RCC 7860 (cell line): ENCODE measurements at places on chromosomes 3 and 15.

GRCh38 chr3:48598323-48599076 lies 3.4 kb upstream of the COL7A1 start:
- no peak for DNase-seq

- DNase-seq: no peak
Measured at GRCh38 chr3:120077731-120078130, 16.5 kb downstream of the GSK3B start.

GRCh38 chr3:59708202-59708601 lies 658.4 kb upstream of the CFAP20DC start:
- DNase-seq: no peak

DNA sequence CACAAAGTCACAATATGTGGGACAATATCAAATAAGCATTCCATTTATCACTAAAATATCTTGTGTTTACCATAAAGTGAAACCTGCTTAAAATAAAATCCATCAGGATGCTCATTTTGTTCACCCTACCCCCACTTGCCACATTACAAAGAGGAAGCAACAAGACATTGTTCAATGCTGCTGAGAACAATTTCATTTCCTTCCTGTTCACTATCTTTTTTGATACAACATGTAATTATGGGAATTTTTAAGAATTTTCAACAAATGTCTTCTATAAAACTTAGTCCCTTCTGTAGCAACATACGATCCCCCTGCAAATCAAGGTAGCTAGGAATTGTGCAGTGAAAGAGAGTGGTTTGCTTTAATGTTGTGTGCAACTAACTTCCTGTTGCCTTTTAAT lies 34.9 kb upstream of the GPR160 start:
- DNase-seq: no peak

DNA sequence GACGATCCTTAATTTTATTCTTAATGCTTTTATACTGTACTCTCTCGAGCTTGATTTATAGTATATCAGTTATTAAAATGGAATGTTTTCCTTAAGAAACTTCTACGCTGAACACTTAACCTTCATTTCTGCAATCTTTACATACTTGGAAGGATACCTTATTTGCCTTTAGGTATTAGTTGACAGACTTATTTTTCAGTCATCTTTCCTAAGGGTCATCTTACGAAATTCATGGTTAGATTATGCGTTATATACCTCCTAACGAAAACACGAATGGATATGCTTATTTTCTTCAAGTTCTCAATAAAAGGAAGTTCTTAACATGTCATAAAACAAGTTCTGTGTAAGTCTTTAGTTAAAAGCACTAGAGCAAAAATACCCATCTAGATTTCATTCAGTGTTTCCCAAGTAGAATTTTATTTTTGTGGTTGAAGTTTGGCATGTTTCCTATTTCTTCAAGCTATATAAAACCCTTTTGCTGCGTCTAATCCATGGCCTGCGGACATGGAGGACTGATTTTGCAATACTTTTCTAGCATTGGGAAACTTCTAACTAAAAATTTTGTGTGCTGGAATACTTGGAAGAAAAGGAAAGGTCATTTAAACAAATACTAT lies 231.3 kb downstream of the TP63 start:
- DNase-seq: no peak

DNA sequence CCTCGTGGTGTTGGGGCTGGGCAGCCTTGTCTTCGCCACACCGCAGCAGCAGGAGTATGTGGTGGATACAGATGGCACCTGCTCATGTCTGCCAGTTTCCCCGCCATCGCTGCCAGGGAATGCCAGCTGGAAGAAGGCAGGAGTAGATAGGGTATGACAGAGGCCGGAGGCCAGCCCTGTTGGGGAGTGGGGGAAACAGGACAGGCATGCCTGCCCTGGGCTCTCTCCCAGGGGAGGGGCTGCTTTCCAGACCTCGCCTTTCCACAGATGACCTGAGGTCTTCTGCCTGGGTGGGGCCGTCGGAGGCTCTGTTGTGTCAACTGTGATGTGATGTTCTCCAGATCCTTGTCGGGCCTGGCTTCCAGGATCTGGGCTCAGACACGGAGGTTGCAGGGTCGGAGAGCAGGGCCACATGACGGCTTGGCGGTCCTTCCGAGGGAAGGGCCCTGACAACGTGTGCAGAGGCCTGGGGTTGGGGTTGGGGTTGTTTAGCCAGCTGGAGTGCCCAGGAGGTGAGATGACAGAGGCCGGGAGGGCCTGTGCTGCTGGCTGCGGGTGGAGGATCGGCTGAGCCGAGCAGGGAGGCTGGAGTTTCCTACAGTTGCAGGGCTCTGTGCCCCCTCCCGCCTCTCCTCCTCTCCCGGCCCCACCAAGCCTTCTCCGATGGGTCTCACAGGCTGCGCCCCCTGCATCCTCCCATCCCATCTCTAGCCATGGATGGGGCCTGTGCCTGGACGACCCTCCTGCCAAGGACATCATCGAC lies 102.0 kb downstream of the TBC1D2B start:
- DNase-seq: no peak

GRCh38 chr3:171049861-171050444 lies 23.4 kb upstream of the SLC2A2 start:
- DNase-seq: peak; percentile 75

DNA sequence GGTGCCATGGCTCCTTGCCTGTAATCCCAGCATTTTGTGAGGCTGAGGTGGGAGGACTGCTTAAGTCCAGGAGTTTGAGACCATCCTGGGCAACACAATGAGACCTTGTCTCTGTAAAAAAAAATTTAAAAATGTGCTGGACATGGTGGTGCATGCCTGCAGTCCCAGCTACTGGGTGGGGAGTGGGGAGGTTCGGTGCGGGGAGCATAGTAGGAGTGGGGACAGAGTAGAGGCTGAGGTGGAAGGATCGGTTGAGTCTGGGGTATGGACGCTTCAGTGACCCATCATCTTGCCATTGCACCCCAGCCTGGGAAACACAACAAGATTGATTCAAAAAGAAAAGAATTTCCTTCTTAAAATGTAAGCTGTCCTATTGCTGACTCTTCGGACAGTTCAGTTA lies 1490.0 kb upstream of the GBE1 start:
- no peak for DNase-seq

GRCh38 chr3:101936419-101937356 lies 87.4 kb downstream of the NFKBIZ start:
- peak; percentile 95 for DNase-seq

DNA sequence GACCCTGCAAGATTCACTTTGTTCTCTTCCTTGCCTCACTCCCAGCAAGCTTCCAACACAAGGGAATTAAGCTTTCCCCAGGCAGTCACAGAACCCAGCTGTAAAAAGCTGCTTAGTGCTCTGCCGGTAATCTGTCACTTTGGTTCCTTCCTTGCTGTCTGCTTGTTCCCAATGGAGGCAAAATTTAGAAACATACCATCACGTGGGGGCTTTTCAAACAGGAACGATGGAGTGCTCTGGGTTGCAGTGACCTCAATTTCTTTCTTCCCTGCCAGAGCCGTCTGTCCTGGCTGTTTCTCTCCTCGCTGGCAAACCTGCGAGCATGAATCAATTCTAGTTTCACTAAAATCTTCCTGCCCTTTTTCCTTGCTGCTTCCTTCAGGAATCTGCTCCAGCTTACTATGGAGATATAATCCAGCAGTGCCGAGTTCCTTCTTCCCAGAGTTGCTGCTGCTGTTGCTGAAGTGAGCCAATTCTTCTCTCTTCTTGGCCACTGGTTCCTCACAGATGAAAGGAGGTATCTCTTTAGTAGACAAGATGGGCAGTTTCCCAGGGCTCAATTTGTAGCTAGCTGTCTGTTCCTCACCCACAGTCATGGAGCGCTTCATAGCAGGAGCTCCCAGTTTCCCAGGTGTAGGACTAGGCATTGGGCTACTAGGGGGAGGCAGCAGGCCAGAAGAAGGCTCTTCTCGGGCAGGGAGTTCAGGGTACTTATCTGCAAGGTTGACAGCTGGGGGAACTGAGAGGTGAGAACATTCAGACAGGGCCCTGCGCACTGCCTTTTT lies 88.1 kb downstream of the DHX30 start:
- DNase-seq: no peak

- DNase-seq: no peak
Measured at GRCh38 chr3:123081718-123082369, 15.0 kb downstream of the PDIA5 start.

- DNase-seq: no peak
Measured at GRCh38 chr3:67006460-67006859, 8.4 kb downstream of the KBTBD8 start.

GRCh38 chr3:24533561-24534193 lies 39.0 kb upstream of the THRB start:
- DNase-seq: peak; percentile 10

GRCh38 chr3:69855436-69856162 lies 116.3 kb downstream of the MITF start:
- DNase-seq: peak; percentile 37

- DNase-seq: no peak
Measured at GRCh38 chr3:32972482-32973146, 21.2 kb downstream of the CCR4 start.

GRCh38 chr15:66702035-66702786 lies at the start of gene SMAD6:
Gene SMAD6, plus strand, starts transcription at chr15:66702236. Its CDS starts 1,023 bp downstream, at chr15:66703259.
- peak; percentile 96 for DNase-seq

GRCh38 chr15:78232951-78233350 lies 1.4 kb downstream of the ACSBG1 start:
- no peak for DNase-seq

DNA sequence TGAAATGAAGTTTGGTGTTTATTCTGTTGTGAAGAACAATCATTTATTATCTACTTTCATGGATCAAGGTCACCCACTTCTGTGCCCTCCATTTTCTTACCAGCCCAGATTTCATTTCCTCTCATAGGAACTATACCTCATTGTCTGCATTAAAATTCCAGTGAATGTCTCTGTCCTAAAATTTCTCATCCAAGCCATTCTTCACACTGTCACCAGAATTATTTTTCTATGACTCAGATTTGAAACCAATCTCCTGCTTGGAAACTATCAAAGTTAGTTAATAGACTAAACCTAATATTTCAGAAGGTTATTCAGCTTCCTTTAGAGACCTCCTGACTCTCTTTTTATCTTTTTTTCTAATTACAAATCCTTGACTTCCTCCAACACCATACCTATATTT lies 364.1 kb upstream of the CBLB start:
- no peak for DNase-seq

DNA sequence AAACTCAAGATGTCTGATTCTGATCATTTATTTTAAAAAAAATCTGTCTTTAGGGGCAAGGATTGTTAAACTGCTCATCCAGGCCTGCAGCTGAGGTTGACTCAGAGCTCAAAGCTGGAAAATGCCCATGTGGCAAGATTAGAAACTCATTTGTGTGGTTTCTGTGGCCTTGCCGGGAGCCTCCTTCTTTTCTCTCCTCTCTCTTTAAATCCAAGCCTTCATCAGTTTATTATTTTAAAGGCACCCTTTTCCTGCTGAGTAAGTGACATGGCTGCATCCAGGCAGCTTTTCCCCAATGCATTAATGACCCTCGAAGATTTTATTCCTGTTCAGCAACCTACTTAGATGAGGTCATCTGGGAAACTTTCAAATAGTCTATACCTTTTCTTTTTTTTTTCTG lies 221.3 kb upstream of the CDIN1 start:
- peak; percentile 62 for DNase-seq

GRCh38 chr3:50978991-50979667 lies 304.4 kb downstream of the DOCK3 start:
- no peak for DNase-seq

DNA sequence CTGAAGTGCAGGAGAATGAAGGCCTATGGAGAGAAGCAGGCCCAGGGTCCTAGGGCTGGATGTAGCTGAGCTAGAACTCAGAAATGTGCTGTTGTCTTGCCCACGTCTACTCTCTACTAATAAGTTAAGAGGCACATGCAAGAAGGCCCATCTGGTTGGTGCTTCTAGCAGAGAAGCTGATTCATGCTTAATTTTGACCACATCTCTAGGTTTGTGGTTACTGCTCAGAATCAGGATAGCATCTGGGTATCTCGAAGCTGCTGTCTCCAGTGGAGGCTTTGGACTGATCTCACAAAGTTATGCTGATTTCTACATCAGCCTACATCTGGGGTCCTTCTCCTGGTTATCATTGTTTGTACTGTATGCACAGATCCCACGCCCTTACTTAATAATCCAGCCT lies 87.3 kb downstream of the CACNA1D start:
- no peak for DNase-seq

- DNase-seq: no peak
Measured at GRCh38 chr3:13561376-13561775, 12.5 kb downstream of the FBLN2 start.

- DNase-seq: no peak
Measured at GRCh38 chr3:120272286-120272685, 12.7 kb downstream of the GPR156 start.

- DNase-seq: no peak
Measured at GRCh38 chr15:43251871-43252250, 14.9 kb downstream of the TGM5 start.

DNA sequence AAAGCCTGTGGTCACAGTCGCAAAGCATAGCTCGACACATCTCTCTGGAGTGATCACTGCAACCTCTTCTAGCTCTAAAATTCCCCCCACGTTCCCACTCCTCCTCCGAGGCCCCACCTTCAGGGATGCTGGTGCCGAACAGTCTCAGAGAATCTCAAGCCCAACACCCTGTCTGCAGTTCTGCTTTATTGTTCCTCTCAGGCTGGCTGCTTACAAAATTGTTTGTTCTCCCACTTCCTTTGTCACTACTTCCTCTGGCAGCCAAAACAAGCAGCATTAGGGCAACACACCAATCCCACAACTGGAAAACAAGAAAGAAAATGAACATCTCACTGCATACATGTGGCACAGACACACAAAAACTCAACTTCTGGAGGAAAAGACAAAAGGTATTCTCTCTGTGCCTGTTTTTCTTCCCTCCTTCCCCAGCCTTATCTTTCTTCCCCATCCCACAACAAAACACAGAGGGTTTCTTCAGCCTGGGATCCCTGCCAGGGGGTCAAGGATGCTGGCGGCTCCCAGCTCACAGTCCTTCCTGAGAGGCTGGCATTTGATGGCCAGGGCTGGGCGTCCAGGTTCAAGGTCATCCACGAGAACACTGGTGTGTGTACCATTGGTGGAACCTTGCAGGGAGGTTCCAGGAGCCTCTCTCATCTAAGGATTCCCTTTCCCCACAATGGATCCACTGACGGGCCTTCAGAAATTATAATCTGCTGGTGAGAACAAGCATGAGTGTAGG lies 108.4 kb downstream of the TMCO5A start:
- no peak for DNase-seq

- DNase-seq: peak; percentile 44
Measured at GRCh38 chr3:46892285-46893145, 15.0 kb downstream of the PTH1R start.

GRCh38 chr15:101054116-101054515 lies 135.0 kb downstream of the LRRK1 start:
- no peak for DNase-seq
